ENCODE measurements at places on chromosomes 2 and 18. TPM values are rescaled to one million over a fixed set of nuclear protein-coding genes. Genes with fewer than 3 reads are reported as not detected.
A peak's percentile ranks its signal among the peaks of the same experiment; 100 is the strongest.

- peak; percentile 59 for DNase-seq
These were observed at the start of gene SH3BP4 for GRCh38 chr2:234951664-234952269. Gene SH3BP4 (plus strand): TSS chr2:234952017. CDS start chr2:235035003, 82,986 bp downstream.

DNA sequence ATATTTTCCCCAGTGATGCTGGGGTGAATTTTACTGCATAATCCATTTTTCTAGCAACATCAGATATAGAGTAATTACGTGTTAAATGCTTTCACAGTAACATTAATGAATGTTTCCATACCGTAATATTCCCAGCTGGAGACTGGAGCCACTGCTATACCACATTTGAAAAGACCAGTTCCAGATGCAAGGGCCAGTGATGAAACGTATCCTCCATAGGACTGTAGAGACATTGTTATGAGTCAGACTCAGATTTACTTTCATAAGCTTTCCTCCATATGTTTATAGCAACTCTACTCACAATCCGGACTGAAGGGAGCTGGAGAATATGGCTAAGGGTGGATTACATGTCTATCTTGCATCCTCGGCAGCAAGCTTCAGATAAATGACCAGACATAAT is 22.7 kb upstream of the GCG start:
- no peak for DNase-seq

Gene TPRKB
- total RNA-seq = 34.7 TPM

Gene ABCB11
- not detected for total RNA-seq

All from activated naive CD4-positive, alpha-beta T cell treated with anti-CD3 and anti-CD28 coated beads, Interleukin-2, amount 50 U/mL, for 72 hours (primary cell).